ENCODE measurements at places on chromosomes 6 and 20.

DNA sequence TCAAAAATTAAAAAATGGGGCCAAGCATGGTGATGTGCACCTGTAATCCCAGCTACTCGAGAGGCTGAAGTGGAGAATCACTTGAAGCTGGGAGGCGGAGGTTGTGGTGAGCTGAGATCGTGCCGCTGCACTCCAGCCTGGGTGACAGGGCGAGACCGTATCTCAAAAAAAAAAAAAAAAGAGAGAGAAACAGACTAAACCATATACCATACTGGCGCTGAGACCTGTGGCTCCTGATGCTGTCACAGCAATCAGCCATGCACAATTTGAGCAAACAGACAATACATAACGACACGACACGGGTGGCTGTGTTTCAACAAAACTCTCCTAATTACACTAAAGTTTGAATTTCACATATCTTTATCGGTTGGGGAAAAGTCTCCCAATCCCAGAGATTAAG is 14.9 kb upstream of the CBFA2T2 start:
- DNase-seq, result no peak

DNA sequence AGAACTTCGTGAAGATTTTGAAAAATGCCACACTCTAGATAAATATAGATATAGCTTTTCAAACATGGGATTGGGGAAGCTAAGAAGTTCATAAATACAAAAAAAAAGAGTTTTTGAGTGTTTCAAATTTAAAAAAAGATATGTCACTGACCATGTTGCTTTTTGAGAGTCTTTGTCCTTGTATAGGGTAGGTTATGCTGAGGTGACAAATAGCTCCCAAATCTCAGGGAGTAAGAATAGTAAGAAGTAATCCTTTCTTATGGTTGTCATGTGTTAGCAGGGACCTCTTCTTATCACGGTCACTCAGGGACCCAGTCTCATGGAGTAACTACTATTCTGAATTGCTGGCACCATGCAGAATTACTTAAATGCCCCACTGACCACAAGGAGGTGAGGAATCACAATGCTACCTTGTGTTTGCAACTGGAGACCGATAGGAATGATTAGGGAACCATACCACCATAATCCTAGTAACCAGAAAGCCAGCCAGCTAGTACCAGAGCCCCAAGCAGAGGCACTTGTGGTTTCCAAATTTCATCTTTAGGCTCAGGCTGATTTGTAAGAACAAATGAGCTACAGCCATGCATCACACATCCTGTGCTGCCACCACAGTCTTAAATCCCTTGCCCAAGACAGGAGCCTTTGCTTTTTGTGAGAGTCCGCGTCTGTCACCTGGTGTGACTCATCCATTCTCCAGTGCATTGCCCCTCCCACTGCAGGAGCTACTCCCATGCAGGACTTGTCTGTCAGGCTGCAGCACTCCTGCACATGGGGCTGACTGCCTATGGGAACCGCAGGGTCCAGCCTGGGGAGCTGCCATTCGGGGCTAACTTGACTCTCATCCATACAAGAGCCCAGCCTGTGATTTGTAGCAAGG is 42.4 kb upstream of the ADGRF4 start:
- DNase-seq, result no peak

GRCh38 chr6:101747716-101748115 is 354.2 kb downstream of the GRIK2 start:
- DNase-seq, result no peak

- DNase-seq, result peak; percentile 4
Measured at GRCh38 chr20:54793291-54793992, 318.0 kb downstream of the DOK5 start.

- no peak for DNase-seq
Measured at GRCh38 chr6:161465403-161465802, 191.5 kb upstream of the AGPAT4 start.

DNA sequence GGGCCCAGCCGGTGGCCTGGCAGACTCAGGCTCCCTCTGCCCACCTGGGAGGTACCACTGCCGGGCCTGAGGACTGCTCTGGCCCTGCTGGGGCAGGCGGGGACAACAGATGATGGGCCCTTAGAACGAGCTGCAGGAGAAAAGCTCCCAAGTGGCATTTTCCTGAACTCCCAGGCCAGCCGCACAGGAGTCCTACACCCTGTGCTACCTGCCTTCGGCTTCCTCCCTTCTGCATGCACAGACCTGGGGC is 41.3 kb downstream of the DSTN start:
- no peak for DNase-seq

GRCh38 chr6:114430534-114431124 is 87.8 kb upstream of the HS3ST5 start:
- DNase-seq, result no peak

DNA sequence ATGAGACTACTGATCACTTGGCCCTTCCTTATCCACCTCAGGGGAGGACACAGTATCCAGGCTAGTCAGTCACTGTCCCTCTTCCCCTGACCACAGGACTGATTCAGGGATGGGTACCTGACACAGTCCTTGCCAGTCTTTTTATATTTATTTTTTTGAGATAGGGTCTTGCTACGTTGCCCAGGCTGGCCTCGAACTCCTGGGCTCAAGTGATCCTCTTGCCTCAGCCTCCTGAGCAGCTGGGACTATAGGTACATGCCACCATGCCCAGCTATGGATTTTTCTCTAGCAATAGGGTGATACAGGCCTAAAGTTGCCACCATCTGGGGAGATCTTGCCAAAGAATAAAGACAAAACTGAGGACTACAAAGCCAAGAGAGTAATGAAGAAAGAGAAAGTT is 10.2 kb downstream of the TUBB2B start:
- no peak for DNase-seq

DNA sequence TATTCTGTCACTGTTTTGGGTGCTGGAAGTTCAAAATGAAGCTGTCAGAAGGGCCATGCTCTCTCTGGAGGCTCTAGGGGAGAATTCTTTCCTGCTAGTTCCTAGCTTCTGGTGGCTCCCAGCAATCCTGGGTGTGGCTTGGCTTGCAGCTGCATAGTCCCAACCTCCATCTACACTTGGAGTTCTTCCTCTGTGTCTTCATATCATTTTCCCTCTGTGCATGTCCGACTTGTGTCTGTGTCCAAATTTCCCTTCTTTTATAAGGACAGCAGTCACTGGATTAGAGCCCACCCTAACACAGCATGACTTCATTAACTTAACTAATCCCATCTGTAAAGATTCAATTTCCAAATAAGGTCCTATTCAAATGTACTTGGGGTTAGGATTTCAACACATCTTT is 23.3 kb upstream of the ENPP1 start:
- DNase-seq, result peak; percentile 86

DNA sequence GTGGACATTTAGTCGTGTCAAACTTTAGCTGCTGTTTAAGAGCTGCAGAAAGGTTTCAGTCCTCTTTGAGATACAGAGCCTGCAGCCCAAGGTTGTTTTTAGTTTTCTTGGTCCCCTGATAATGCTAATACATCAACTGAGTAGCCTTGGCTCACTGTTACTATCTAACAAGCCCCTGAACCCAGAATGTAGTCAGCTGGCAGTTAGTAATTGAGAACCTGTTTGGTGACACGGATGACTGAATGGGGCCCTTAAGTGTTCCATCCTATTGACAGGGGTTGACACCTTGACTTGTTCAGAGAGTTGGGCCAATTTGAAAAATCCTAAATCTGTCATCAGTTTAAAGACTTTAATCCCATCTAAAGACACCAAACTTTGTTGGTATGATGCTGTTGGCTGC is 2.8 kb downstream of the RTN4IP1 start:
- no peak for DNase-seq

GRCh38 chr20:12053353-12053752 is 135.7 kb downstream of the BTBD3 start:
- DNase-seq, result peak; percentile 8

DNA sequence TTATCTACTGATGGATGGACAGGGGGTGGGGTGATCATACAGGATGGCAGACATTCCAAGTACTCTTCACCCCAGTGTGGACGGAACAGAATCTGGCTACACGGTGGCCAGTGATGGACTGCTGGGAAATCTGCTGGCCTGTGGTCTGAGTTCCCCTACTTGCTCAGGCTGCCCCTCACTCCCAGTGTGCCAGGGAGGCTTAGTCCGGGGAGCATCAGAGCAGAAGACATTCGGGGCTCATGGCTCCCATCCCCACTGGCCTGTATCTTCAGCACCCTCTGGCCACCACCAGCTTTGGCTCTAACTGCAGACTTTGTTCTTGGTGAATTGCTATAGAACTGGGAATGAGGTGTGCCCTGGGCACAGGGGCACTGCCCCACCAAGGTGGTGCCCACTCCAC is 15.3 kb downstream of the TLDC2 start:
- DNase-seq, result no peak

GRCh38 chr20:64092258-64093012 is 8.2 kb upstream of the LKAAEAR1 start:
- DNase-seq, result no peak
